CD8-positive, alpha-beta memory T cell (primary cell): ENCODE measurements at places on chromosomes 11 and 22.
A peak's percentile ranks its signal among the peaks of the same experiment; 100 is the strongest.

- peak; percentile 83 for DNase-seq
These were observed 192.6 kb downstream of the CASP12 start for GRCh38 chr11:104705490-104706190.

- DNase-seq: no peak
These were observed 55.1 kb upstream of the CLDN5 start for GRCh38 chr22:19579115-19579811.

GRCh38 chr11:85811624-85812023, 683 bp upstream of the SYTL2 start:
- no peak for DNase-seq

- no peak for DNase-seq
These were observed 745 bp downstream of the NCAM1 start for GRCh38 chr11:112961751-112962578.

- no peak for DNase-seq
These were observed 985 bp upstream of the UPB1 start for GRCh38 chr22:24494167-24494527.

- DNase-seq: peak; percentile 70
These were observed 1.9 kb downstream of the POLD4 start for GRCh38 chr11:67351275-67352005.

- DNase-seq: peak; percentile 52
These were observed 1.6 kb upstream of the PLAAT4 start for GRCh38 chr11:63534895-63535461.

DNA sequence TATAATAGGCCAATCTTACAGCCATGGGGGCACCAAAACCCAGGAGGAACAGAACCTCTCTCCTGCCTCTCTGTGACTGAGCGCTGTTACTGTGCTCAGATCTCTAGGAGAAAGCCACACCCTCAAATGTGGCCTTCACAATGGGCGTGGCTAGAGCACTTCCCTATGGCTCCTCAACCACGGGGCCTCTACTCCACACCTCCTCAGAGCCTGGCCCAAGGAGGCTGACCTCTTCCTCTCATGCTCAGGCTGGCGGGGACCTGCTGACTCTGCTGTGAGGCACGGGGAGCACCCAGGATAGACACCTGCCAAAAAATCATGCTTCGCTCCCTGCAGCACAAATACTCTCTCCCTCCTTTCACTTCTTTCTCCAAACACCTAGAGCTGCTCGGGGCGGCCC, 41.0 kb downstream of the C11orf58 start:
- no peak for DNase-seq

DNA sequence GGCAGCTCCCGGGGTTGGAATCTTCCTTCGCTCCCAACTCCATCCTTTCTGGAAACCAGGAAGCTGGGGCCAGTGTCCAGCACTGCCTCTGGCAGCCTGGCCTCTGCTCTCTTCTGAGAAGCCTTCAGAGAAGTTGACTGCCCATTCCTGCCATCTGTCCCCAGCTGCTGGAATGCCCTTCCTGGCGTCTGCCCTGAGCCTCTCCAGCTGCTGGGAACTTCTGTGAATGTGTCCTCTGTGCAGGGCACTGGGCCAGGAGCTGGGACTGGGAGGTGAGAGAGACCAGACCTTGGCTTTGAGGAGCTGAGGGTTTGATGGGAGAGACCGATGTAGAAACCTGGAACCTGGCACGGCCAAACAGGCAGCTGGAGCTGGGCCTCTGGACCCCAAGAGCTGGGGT, 5.9 kb upstream of the SOX10 start:
- DNase-seq: no peak
